Suppressor macrophage treated with lipopolysaccharide for 1 hour (primary cell): ENCODE measurements at places on chromosomes 1 and 21.

- peak; percentile 83 for DNase-seq
These were observed 217.3 kb upstream of the FGGY start for GRCh38 chr1:59079434-59080140.

GRCh38 chr1:14238472-14239307, 359.8 kb upstream of the KAZN start:
- no peak for DNase-seq

GRCh38 chr1:2199042-2199810, 4.7 kb upstream of the FAAP20 start:
- peak; percentile 91 for DNase-seq

GRCh38 chr1:228902781-228903433, 167.6 kb downstream of the RHOU start:
- no peak for DNase-seq

DNA sequence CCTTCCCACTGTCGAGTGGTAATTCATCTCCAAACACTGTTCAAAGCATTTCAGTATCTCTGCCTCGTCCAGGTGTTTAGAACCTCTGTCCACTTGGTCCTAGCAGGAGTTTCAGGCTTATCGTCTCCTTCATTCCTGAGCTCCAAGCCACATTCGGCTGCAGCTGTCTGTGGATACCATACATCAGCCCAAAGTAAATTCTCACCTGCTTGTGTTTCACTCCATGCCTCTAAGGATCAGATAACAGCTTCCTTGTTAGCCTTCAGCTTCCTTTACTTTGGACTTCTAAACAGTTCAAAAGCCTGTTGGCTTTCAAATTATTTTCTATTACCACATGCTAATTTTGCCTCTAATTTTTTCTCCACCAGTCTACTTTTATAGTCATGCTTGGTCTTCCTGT, 219.0 kb upstream of the L1TD1 start:
- no peak for DNase-seq

- no peak for DNase-seq
These were observed 9.5 kb downstream of the DSCAM start for GRCh38 chr21:40837456-40837855.

GRCh38 chr1:56863265-56863992, 8.8 kb downstream of the C8A start:
- no peak for DNase-seq

GRCh38 chr1:95888941-95889390, 655.0 kb downstream of the RWDD3 start:
- no peak for DNase-seq

GRCh38 chr1:196059210-196059609, 549.0 kb downstream of the KCNT2 start:
- DNase-seq, result no peak

GRCh38 chr1:200888349-200888838, 6.3 kb upstream of the INAVA start:
- DNase-seq, result peak; percentile 94

GRCh38 chr1:204317170-204317569, 42.6 kb downstream of the PLEKHA6 start:
- DNase-seq, result no peak

DNA sequence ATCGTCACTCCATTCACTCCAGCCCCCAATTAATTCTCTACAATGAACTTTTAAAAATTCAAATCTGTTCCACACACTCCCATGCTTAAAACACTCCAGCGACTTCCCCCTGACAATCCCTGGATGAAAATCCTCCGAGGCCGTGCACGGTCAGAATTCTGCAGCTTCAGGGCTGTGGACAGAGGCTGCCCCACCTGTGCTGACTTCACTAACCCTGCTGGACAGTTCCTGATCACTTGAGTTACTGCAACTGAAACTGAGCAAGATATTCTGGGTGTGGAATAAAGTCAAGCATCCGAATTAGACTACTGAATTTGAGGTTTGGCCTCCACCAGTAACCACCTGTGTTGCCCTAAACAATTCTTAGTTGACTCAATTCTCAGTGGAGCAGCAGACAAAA, 1.0 kb upstream of the JAK1 start:
- no peak for DNase-seq

- DNase-seq, result no peak
These were observed 22.1 kb upstream of the FAM43B start for GRCh38 chr1:20530306-20530705.

DNA sequence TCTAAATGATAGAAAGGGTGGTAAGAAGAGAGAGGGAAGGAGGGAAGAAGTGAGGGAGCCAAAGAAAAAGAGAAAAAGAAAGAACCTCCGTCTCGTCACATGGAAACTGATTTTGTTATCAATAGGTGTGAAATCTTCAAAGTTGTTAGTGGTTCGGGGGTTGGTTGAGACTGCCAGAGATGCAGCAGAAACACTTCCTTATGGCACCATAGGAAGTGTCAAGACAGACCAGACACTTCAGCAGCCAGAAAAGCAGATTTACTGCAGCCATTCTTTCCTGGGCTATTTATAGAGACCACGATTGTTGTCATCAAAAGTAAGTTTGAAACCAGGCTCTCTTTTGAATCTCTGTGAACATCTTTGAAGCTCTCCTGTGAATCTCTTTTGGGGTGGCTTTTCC, 150.5 kb downstream of the PLPPR5 start:
- no peak for DNase-seq

GRCh38 chr1:89946532-89946931, 48.4 kb upstream of the ZNF326 start:
- no peak for DNase-seq

- DNase-seq, result peak; percentile 21
These were observed 569 bp upstream of the WARS2 start for GRCh38 chr1:119141020-119141424.

GRCh38 chr1:39387452-39387851, 104.0 kb upstream of the BMP8A start:
- DNase-seq, result no peak

DNA sequence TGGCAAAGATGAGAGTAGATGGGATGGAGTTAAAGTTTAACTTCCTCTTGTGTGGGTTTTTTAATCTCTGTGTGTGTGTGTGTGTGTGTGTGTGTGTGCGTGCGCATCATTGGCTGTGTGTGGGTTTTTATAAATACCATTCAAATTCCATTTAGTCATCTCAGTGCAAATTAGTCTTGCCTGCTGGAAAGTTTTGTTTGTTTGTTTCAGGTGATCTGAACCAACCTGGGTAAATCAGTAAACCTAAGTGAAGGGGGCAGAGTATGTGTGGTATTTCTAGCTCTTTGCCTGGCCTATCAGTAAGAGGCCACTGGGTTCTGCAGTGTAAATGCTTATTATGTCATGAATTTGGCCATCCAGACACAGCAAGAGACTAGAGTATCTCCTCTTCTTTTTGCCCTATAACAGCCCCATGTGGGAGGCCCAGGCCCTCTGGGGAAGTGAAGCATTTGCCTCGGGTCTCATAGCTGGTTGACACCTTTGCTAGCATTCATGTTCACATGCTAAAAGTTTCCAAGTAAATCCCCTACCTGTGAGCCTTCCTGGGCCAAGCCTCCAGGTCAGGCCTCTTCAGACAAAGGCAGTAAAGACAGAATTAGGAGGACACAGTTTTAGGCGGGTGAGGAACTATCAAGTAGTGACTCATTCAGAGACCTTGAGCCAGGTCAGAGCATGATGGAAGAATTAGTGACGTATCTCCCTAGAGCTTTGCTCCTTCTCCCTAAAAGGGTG, 14.7 kb downstream of the INTS3 start:
- peak; percentile 65 for DNase-seq

GRCh38 chr1:154578058-154578418, 10.5 kb downstream of the CHRNB2 start:
- no peak for DNase-seq

DNA sequence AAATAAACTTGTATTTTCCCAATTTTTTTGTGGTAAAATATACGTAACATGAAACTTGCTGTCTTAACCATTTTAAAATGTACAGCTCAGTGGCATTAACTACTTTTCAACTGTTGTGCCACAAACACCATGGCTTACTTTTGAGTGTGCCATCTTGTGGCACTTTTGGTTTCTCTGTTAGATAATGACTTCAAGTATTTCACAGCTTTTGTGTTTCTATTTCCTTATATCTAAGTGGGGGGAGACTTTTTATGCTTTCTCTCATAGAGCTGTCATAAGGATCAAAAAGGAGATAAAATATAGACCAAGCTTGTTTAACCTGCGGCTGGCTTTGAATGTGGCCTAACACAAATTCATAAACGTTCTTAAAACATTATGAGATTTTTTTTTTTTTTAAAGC, 44.3 kb downstream of the CDC14A start:
- no peak for DNase-seq

GRCh38 chr1:72637593-72637992, 355.3 kb upstream of the NEGR1 start:
- no peak for DNase-seq

GRCh38 chr1:239952348-239953308, 139.1 kb upstream of the FMN2 start:
- DNase-seq, result peak; percentile 42

- no peak for DNase-seq
These were observed 340.6 kb downstream of the SRGAP2C start for GRCh38 chr1:121525355-121525754.

- no peak for DNase-seq
These were observed 112.4 kb downstream of the POU2F1 start for GRCh38 chr1:167333124-167333523.

- peak; percentile 62 for DNase-seq
These were observed 18.0 kb downstream of the SERTAD4 start for GRCh38 chr1:210250665-210250997.

GRCh38 chr1:91617285-91617765, 116.7 kb downstream of the CDC7 start:
- DNase-seq, result no peak

- DNase-seq, result no peak
These were observed 35.2 kb upstream of the MAB21L3 start for GRCh38 chr1:116075990-116076389.

DNA sequence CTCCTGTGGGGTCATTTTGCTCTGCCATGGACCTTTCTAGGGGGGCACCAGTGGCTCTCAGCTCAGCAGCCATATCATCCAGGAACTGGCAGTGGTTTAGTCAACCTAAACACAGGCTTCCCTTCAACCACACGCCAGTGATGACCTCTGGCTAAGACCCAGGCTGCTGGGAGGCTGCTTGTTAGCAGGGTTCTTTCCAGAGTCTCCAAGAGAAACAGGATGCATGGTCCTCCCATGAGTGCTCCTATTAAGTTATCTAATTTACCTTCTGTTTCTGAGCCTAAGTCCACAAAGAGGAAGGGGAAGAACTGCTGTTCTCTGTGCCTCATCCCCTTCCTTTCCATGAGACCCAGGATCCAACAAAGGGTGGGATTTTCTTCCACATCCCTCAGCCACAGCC, 137.3 kb upstream of the PLXNA2 start:
- no peak for DNase-seq

DNA sequence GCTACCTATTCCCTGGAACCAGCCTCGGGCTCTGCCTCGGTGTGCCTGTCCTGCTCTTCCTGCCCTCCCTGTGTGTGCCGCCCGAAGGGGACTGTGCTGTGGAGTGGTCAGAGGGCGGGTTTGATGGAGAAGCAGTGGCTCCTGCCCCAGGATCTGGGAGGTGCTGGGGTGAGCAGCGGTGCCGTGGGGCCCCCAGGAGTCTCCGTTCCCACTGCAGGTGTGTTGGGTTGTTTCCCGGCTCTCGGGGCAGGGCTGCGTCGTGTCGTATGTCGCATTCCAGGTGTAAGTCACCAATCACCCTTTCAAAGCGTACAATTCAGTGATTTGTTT, 32.6 kb upstream of the TTC34 start:
- no peak for DNase-seq

- peak; percentile 88 for DNase-seq
These were observed at the start of gene AKT3 for GRCh38 chr1:243850202-243850451. TSS of gene AKT3 (minus strand) at chr1:243850243. CDS start at chr1:243843170, 7,073 bp downstream.

DNA sequence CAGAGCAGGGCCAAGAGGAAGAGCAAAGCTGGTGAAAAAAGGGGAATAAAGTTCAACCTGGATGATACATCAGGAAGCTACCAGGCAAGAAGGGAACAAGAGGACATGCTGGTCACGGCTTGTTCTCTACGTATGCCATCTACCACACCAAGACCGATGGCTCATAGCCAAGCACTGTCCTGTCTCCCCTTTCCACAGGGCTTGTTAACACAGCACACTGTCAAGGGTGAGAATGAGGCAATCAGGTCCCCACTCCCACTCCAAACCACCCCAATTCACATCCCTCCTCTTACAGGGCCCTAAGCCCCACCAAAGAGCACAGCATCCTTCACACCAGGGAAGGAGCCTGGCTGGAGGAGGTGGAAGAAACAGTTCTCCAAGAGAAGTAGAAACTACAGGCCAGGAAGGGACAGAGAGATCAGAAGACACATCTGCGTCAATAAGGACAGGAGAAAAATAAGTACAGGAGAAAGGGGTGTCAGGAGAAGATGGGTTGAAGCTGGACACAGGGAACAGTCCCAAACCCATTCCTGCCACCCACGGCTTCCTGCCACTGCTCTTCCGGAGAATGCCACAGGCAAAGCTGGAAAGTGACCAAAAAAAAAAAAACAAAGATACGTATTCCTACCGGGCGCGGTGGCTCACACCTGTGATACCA, 923 bp upstream of the SHC1 start:
- peak; percentile 50 for DNase-seq

- DNase-seq, result no peak
These were observed 38.8 kb downstream of the TRPM2 start for GRCh38 chr21:44392185-44392584.

DNA sequence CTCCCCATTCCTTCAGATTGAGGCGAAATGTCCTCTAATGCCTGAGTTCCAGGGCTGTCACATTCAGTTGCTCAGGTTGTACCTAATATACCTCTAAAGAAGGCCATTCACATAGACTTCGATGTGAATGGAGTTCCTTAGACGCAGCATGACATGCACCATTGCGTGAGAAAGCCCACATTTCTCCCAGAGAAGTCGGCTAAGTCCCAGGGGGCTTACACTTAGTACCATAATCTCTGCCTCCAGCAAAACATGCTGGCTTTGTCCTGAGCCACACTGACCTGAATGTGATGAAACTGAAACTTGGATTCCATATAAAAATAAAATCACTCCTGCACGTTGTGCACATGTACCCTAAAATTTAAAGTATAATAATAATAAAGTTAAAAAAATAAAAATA, 23.2 kb upstream of the SLC2A1 start:
- DNase-seq, result no peak

DNA sequence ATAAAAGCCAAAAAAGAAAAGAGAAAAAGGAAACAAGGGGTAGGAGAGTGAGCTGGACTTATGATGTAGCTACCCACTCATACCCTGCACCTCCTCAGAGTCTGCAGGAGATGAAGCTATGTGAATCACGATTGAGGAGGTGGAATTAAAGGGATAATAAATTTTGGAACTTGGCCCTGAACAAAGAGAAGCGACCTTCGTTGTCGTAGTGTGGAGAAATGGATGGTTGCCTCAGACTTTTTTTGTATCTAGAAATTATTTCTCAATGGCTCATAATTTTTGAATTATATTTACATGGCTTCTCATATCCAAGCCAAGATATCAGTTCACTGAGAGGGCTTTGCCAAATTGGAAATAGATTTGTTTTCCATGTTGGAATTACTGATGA, 37.8 kb upstream of the SIPA1L2 start:
- no peak for DNase-seq
